GM19239 (cell line): ENCODE measurements at places on chromosomes 2 and 18.

DNA sequence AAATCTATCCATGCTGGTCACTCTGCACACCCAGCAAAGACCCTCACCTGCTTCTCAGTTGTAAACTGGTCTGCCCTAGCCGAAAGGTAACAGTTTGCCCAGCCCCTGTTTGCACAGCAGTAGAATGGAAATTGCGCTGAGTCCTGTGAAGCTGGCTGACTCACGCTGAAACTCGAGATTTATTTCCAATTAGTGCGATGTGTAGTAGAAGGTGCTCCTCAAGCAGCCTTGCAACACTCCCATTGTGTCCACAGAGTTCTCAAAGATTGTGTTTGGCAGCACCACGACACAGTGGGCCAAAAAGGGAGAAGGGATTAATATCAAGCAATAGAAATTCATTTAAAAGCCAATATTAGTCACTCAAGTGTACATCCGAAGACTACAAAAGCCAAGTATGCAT lies 21.7 kb upstream of the APCDD1 start:
- DNase-seq: no peak

- DNase-seq: no peak
These were observed 25.4 kb downstream of the MPHOSPH10 start for GRCh38 chr2:71155846-71156245.

DNA sequence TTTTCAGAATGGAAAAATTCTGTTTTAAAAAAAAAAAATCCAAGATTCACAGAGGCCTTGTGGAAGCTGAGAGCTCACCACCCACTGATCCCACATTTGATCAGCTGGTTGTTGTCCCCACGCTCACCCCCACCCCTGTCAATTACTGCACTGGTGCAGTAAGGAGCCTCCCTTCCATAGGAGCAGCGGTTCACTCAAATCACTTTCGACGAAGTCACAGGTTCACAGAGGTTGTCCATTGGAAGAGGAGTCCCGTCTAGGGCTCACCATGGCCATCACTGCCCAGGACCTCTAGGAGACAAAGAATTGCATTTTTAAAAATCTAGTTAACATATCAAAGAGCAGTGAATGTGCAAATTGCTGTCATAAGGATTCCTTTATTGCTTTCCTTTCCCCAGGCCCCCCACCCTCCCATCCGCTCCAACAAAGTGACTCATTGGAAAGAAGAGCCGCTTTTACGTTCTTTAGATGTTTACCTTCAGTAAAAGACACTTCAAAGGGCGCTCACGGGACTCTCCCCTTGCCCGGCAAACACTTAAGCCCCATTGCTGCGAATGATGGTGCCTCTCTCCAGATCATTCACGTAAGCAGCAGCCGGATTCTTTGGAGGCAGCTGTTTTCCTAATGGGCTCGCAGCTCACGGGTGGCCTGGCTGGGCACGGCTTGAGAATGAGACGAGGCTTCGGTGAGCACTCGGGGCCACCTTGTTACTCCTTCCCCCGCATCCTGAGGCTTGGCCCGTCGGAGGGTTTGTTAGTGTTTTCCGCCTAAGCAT lies 165.5 kb upstream of the SALL3 start:
- DNase-seq: no peak

GRCh38 chr2:172065111-172065510 lies 20.2 kb upstream of the DLX1 start:
- DNase-seq: no peak

GRCh38 chr2:100718065-100718629 lies 101.8 kb upstream of the NPAS2 start:
- no peak for DNase-seq

DNA sequence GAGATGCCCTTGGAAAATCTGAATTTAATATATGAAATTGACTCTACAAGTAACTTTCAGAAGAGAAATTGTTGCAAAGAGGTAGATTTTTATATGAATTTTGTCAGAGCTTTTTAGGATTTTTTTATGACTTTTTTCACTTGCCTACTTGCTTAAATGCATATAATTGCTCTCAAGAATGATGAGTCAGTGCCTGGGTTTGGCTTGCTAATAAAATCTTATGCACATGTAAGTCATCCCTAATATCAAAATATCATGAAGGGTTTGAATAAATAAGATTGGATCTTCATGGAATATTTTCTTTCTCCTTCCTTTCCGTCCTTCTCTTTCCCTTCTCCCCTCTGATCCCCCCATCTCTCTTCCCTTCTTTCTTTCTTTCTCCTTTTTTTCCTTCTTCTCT lies 354.1 kb downstream of the TXNL1 start:
- no peak for DNase-seq

GRCh38 chr2:5315041-5315440 lies 377.1 kb upstream of the SOX11 start:
- no peak for DNase-seq

- no peak for DNase-seq
These were observed 16.9 kb upstream of the SCLY start for GRCh38 chr2:238043851-238044250.

DNA sequence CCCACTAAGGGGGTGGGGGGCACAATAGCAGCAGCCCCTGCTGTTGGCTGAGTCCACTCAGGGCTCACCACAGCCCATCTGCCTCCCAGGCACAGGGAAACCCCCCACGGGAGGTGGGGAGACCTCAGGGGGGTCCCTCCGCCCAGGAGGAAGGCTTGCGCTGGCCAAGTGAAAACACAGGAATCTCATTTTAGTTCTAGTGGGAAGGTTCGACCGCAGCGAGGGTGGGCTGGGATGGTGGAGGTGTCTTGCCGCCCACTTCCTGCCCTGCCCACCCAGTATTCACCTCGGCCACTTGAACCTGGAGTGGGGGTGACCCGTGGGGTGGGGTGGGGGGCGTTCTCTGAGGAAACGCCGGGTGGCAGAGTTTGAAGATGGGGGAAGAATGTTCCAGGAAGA lies 6.9 kb upstream of the BOK start:
- no peak for DNase-seq

- no peak for DNase-seq
These were observed 19.2 kb downstream of the RNMT start for GRCh38 chr18:13745696-13746095.

DNA sequence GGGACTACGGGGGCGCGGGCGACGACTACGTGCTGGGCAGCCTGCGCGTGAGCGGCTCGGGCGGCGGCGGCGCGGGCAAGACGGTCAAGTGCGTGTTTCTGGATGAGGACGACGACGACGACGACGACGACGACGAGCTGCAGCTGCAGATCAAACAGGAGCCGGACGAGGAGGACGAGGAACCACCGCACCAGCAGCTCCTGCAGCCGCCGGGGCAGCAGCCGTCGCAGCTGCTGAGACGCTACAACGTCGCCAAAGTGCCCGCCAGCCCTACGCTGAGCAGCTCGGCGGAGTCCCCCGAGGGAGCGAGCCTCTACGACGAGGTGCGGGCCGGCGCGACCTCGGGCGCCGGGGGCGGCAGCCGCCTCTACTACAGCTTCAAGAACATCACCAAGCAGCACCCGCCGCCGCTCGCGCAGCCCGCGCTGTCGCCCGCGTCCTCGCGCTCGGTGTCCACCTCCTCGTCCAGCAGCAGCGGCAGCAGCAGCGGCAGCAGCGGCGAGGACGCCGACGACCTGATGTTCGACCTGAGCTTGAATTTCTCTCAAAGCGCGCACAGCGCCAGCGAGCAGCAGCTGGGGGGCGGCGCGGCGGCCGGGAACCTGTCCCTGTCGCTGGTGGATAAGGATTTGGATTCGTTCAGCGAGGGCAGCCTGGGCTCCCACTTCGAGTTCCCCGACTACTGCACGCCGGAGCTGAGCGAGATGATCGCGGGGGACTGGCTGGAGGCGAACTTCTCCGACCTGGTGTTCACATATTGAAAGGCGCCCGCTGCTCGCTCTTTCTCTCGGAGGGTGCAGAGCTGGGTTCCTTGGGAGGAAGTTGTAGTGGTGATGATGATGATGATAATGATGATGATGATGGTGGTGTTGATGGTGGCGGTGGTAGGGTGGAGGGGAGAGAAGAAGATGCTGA lies 1.4 kb downstream of the SOX11 start:
- DNase-seq: no peak

GRCh38 chr2:160157861-160158829 lies 41.9 kb downstream of the ITGB6 start:
- DNase-seq: no peak

GRCh38 chr2:60424233-60424632 lies 129.2 kb downstream of the BCL11A start:
- DNase-seq: no peak

DNA sequence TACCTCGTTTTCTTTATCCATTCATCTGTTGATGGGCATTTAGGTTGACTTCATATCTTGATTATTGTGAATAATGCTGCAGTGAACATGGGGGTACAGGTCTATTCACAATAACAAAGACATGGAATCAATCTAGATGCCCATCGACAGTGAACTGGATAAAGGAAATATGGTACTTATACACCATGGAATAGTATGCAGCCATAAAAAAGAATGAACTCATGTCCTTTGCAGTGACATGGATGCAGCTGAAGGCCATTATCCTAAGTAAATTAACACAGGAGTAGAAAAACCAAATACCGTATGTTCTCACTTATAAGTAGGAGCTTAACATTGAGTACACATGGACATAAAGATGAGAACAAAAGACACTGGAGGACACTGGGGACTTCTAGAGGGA lies 111.6 kb downstream of the LAMA3 start:
- no peak for DNase-seq

DNA sequence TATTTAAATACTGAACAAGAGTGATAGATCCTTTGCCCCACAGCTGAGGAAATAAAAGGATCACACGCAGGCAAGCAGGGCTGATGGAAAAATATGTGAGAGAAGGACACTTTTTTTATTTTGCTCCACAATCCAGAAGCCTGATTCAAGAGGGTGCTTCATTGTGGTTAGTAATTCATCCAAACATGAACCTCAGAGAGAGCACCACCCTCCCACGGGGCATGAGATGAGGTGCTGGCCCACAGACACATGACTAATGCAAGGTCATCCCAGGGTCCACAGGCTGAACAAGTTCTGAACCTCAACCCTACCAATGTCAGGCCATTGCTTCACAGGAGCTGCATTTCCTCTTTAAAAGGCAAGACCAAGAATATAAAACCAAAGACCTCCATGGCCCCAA lies 239.6 kb downstream of the MREG start:
- DNase-seq: no peak

DNA sequence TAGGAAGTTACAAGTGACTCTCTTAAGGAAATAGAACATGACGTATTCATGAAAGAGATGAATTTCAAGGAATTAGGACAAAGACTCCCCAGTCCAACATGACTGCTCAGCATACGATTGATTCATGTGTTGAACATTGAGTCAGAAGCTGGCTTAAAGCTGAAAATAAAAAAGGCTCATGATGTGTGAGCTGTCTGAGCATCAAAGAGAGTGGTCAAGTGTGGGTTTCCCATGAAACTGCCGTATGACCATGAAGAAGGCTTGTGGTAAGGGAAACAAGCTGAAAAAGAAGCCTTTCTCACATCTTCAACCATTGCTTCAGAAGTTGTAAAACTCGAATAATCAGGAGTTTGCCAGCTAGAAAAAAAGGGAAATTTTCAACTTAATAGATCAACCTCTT lies 201.9 kb upstream of the APCDD1 start:
- no peak for DNase-seq

DNA sequence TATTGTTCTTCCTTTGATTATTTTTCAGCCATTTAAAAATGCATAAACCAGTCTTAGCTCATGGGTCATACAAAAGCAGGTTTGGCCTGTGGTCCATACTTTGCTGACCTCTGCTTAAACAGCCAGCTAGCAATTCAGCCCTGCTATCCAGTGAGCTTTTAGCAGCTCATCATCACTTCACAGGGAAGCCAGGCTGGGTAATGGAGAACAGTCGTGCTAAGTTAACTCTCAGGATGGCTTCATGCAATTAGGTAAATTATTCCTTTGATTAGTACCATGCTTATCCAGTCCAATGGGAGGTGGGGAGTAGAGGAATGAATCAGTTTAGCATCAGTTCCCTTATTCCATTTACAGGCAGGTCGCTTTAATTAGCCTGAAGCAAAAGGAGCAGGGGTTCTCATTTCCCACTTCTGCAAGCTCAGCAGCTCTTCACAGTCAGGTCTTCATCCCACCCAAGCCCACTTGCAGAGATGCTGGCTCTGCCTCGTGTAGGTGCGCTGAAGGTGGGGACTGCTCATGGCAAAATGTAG lies 109.8 kb upstream of the ALPP start:
- no peak for DNase-seq

DNA sequence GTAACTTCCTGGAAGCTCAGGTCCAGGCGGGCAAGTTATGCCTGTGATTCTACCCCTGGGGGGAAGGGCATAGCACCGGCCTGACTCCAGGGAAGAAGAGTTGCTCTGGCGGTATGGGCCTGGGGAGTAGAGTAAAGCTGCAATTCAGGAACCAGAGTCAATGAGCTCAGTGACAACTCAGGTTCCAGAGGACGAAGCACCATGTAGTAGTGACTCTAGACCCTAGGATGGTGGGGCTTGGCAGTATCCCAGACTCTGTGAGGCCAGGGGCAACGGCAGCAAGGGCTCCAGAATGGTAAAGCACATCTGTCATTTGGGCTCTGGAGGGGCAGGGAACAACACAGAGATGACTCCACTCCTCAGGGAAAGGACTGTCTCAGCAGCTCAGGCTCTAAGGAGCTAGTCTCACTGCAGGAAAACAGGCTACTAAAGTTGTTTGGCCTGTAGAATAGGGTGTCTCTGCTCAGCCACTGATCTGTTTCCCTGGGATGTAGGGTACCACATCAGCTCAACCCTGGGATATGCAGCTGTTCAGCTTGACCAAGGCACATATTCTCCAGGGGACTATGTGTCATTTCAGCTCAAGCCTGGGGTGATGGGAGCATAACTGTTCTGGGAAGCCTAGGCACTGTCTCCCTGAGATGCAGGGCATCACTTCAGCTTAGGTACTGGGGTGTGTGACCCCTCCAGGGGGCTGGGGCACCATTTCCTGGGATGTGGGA lies 36.2 kb upstream of the RHOB start:
- DNase-seq: no peak

DNA sequence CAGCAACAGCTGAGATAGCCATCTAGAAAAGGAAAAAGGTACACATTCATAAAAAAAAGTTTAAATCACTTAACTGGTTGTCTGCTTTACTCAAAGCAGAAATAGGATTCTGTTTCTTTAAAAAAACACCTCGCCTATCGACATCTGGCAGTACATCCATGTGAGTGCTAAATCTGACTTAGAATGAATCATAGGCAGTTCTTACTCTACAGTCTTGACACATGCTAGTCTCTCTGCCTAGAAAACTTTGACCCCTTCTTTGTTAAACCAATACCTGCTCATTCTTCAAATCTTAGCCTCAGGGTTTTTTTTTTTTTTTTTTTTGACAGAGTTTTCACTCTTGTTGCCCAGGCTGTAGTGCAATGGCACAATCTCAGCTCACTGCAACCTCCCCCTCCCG lies 37.1 kb upstream of the GPR75 start:
- DNase-seq: no peak

DNA sequence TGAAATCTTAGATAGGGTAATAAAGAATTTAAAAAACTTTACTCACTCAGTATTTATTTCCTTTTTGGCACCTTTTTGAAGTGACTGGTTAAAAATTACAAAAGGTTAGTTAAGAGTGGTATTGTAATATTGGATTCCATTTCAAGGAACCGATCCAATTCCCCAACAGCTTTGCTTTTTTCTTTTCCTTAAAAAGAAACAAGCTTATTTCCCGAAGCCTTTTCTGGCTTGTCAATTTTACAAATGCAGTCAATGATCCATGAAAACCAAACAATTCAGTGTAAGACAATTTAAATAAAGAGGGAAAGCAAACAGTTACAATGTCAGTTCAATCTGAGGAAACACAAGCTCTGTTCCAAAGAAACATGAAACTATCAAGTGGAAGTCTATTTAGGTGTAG lies 200.2 kb downstream of the RIT2 start:
- no peak for DNase-seq
